GM12891 (cell line): ENCODE measurements at places on chromosomes 11 and 22.

- peak; percentile 26 for DNase-seq
These were observed 3.2 kb downstream of the SEZ6L start for GRCh38 chr22:26172389-26172990.

DNA sequence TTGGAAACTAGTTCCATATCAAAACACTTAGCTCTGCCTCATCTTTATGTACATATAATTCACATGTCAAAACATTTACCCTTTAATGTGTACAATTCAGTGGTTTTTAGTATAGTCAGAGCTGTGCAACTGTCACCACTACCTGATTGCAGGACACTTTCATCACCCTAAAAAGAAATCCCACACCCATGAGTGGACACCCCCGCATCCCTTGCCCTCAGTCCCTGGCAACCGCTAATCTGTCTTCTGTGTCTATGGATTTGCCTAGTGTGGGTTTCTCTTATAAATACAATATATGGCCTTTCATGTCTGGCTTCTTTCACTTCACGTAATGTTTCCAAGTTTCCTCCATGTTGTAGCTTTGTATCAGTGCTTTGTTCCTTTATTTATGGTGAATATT is 8.6 kb upstream of the EMID1 start:
- no peak for DNase-seq

- DNase-seq = no peak
These were observed 74.4 kb downstream of the PANX1 start for GRCh38 chr11:94203070-94203469.

DNA sequence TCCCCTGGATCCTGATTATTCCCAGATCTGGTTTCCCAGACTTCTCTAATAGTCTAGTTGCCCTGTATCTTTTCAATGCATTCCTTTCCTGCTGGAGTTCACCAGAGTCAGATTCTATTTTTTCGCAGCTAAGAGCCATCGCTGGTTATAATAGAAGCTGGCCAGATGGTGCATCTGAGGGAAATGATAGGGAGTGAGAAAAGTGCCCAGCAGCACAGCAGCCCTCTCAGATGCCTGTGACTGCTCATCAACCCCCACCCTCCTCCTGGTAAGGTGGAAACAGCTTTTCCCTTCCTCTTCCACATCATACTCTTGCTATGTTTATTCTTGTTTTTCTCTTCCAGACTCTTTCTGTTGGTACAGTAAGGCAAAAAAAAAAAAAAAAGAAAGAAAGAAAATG is 12.8 kb downstream of the OR8A1 start:
- no peak for DNase-seq

GRCh38 chr22:25555586-25555985 is 8.9 kb upstream of the GRK3 start:
- no peak for DNase-seq

- no peak for DNase-seq
These were observed 30.0 kb upstream of the CABP7 start for GRCh38 chr22:29689880-29690213.

- no peak for DNase-seq
These were observed at the start of gene ALDH3B1 for GRCh38 chr11:68010090-68011041. Gene ALDH3B1, plus strand, starts transcription at chr11:68010327. Its CDS starts 4,971 bp downstream, at chr11:68015298.

- DNase-seq = no peak
These were observed 429.0 kb downstream of the MIAT start for GRCh38 chr22:27086080-27087044.

- peak; percentile 71 for DNase-seq
These were observed 1.6 kb downstream of the PIM3 start for GRCh38 chr22:49962012-49962750.

DNA sequence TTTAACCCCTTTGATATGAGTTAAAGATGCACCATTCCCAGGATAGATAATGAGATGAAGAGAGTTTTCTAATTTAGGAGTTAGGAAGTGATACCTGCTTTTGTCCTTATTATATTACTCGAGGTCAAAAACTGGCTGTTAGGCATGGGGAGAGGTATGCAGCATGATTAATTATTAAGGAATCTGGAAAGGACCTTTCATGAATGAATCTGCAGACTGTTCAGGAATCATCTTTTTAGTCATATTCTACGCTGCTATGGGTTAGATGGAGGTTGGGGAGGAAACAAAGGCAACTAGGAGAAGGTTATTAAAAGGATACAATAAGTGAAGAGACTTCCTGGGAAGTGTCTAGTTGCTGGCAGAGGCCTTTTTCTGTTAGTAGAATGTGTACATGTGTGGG is 492.4 kb upstream of the CCDC90B start:
- DNase-seq = no peak

GRCh38 chr11:76665921-76666351 is 4.6 kb downstream of the LRRC32 start:
- DNase-seq = no peak

DNA sequence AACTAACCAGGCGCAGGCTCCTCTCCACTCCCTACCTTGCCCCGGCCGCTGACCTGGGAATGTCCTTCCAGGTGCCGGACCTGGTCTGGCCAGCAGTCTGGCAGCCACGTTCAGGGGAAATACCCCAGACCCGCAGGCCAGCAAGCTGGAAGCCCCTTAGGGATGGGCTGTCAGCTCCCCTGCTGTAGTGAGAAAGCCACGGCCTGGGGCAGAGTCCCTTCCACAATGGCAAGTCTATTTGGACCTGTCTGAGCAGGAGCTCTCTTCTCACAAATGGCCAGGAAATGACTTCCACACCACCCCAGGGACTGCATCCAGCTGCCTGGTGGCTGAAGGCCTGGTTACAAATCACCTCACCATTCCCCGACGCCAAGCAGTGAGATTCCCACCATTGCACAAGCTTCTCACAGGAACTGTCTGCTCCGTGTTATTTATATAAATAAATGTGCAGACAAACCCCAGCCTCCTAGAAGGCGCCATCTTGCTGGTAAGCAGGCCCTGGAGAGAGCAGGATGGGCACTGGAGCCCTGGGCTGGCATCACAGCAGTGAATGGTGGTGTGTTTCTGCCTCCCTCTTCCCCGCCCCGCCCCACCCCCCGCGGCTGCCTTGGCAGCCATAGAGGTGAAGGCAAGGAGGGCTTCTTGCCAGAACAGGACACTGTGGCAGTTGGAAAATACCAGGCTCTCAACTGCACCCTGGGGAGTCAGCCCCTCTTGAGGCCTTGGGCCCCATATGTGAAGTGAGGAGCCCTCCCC is 23.7 kb downstream of the RSPH14 start:
- DNase-seq = no peak

DNA sequence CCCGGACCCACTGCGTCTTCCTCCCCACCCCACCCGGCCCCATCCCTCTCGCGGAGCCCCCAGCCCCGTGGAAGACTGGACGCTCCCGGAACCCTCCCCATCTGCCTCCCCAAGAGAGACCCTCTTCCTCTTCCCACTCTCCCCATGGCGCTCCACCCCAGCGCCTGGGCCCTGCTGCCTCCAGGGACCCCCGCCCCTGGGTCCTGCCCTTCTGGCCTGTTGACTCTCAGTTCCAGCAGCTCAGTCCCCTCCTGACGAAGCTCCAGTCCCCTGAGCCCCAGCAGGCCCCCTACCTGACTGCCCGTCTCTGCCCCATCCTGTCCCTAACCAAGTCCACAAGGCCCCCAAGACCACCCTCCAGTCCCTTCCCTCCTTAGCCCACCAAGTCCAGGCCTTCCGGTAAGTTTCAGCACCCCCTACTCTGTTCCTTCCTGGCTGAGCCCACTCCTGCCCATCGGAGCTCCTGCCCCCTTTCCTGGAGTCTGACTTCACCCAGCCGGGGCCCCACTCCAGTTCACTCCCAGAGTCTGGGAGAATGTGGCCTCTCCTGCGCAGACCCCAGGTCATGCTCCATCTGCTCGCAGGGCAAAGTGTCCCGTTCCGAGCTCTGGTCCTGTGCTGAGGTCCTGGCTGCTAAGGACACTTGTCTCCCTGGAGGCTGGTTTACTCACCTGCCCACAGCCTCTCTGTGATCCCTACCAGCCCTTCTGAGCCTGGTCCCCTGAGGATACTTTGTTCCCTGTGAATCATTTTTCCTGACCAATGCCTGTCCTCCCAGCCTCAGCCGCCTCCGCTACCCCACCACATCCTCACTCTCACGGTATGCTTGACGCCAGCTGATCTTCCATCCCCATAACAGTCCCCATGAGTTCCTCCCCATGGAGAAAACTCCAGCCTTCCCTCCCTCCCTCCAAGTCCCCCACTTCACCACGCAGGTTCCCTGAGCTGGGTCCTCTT is 722 bp downstream of the IFITM10 start:
- no peak for DNase-seq

- DNase-seq = peak; percentile 69
These were observed 3.4 kb upstream of the SCUBE1 start for GRCh38 chr22:43346521-43346929.

GRCh38 chr11:78392854-78393253 is 24.8 kb downstream of the GAB2 start:
- DNase-seq = no peak

DNA sequence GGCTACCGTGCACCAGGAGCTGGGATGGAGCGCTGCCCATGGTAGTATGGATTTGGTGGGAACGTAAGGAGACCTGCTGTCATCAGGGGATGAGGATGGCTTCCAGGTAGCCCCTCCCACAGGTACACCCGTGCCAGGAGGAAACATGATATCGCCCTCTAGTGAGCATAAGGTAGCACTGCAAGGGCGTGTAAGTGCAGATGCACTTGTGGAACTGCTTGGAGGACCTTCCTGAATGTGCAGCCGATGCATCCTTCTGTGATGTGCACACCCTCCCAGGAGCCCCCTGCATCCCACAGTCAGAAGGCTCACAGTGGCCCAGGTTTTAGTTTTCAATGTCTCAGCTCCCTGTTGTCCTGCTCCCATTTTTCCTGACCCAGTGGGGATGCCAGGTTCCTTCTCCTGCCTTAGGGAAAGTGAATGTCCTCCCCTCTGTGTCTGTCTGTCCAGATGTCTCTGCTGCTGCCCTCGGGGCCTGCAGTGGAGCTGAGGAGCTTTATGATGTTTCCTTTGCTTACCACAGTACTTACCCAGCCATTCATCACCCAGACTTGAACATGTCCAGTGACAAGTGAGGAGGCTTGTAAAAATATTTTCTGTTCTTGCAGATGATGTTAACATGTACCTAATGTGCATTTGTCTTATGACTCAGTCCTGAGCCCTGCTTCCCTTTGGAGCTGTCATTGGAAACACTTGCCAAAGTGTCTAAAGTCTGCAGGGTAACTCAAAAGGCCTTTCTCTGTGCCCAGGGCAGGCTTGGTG is 49.2 kb downstream of the DBX1 start:
- peak; percentile 56 for DNase-seq
